ENCODE measurements at places on chromosomes 1 and 21. TPM values are rescaled to one million over a fixed set of nuclear protein-coding genes. Genes with fewer than 3 reads are reported as not detected.

DNA sequence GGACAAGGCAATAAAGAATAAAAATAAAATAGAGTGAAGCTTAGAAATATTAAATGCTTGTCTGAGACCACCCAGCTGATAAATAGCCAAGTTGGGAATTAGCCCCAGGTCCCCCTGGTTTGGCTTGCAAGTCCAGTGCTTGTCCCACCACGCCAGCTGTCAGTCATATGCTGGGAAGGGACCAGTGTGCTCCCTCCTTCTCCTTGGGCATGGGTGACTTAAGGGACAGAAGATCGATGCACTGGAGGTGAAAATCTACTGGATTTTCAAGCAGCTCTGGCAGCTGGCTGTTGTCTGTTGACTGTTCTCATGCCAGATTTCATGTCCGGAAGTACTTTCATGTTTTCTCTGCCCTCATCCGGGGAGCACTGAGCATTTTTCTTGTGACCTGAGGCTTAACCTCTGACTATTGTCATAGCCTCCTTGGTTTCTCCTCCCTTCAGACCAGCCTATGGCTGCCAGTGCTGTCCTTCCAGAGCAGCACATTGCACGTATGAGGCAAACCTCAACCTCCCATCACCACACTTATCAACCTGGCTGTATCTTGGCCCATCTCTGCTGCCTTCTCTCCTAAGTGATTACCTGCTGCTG, 12.4 kb downstream of the LMOD1 start:
- H3K4me1 ChIP-seq, result no peaks in the 10 kb centered on the region
- no peak for DNase-seq
- no peak overlapping the region for H3K4me3 ChIP-seq
- peaks cover 11% of the 10 kb centered on the region for H3K27me3 ChIP-seq

The RIPK4 gene
- polyA plus RNA-seq, result not detected

The LRRC38 gene
- not detected for polyA plus RNA-seq

DNA sequence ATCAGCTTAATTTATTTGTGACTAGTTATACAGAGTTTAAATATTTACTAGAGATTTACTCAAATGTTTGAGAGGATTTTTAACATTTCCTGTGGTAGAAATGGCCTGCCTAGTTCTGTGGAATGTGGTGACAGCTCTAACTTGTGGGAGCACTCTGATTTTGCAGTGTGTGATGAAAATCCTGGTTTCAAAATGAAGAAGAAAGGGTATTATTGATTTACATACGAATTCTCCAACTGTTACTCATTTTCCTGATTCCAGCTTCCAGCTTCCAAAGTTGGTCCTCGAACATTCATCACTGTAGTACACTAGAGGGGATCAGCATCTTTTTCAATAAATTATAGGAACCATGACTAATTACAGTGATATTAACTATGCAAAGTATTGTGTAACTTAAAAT, 462.7 kb upstream of the PKN2 start:
- H3K36me3 ChIP-seq, result no peaks in the 10 kb centered on the region
- no peak for DNase-seq
- no peak overlapping the region for H3K27ac ChIP-seq
- no peaks in the 10 kb centered on the region for H3K4me1 ChIP-seq
- H3K4me3 ChIP-seq, result no peak overlapping the region

DNA sequence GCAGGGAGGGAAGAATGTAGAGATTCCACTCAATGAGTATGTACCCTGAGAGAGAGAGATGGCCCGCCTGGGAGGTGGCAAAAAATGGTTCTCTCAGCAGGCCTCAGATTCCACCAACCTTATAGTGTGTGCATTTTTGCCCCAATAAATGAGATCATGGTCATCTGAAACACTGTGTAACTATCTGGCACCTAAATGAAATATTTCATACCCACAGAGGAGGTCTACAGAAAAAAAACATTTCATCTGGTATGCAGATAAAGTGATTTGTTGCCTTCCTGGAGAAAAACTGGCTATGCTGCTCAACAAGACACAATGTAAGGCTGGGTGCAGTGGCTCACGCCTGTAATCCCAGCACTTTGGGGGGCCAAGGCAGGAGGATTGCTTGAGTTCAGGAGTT, 4.9 kb downstream of the TMCO2 start:
- no peaks in the 10 kb centered on the region for H3K27me3 ChIP-seq
- no peak for DNase-seq
- no peak overlapping the region for H3K4me3 ChIP-seq

DNA sequence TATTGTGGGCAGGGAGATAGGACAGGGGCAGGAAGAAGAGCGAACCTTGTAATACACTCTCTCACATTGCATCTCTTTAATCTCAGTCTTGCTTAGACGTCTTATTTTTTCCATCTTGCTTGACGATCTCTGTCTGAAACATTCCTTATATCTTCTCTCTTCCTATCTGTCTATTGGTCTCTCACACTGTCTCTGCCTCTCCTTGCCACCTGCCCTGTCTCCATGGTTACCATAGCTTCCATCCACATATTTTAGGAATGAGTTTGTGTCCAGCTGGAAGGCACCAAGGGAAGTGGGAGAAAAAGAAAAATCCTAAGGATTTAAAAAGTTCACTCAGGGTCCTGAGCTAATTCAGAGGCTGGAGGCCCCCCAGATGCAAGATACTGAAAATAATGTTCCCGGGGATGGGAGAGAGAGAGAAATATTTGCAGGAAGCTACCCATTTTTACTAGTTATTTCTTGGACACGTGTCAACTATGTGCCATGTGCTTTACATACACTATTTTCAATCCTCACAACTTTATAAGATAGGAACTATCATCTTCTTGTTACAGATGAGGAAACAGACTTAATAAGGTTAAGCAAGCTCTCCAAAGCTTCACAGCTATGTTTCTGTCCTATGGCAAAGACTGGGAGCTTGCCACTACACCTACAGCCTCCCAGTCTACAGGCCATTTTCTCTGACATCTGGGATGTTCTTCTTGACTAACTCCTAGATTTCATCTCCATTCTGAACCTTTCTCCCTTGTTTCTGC, 933 bp downstream of the ANKRD34A start:
- no peak for DNase-seq
- H3K27ac ChIP-seq, result peak overlapping the region; percentile 43
- no peaks in the 10 kb centered on the region for H3K36me3 ChIP-seq
- no peak overlapping the region for H3K4me3 ChIP-seq

DNA sequence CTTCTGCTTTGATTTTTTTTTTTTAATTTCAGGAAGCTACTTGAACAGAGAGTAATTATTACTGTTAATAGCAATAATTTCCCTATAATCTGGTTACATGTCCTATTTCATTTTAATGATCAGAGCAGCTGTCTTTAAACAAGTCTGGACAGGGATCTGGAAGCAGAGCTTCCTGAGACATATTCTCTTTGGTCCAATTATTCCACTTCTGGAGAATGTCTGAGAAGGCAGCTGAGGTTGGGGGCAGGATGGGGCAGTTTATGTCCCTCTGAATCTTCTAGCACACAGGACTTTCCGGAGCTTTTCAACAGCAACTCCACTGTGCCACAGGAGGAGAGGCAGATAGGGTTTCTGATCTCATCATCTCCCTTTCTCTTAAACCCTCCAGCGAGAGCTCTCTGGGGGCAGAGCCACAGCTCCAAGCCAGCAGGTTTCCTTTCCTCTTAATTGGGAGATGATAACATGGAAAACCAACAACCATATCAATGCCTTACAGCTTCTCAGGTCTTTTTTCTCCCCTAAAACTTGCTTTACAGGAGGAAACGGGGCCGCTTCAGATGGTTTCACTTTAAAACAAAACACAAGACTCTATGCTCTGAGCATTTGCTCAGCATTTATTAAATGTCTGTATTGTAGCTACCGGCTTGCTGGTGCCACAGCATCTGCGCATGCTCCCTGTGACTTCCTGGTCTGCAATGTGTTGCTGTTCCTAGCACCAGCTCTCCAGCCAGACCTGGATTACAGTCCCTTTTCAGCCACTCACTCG, 425.7 kb upstream of the USP24 start:
- peak overlapping the region; percentile 63 for H3K4me3 ChIP-seq
- H3K27me3 ChIP-seq, result no peaks in the 10 kb centered on the region
- no peaks in the 10 kb centered on the region for H3K36me3 ChIP-seq
- peak; percentile 78 for DNase-seq

DNA sequence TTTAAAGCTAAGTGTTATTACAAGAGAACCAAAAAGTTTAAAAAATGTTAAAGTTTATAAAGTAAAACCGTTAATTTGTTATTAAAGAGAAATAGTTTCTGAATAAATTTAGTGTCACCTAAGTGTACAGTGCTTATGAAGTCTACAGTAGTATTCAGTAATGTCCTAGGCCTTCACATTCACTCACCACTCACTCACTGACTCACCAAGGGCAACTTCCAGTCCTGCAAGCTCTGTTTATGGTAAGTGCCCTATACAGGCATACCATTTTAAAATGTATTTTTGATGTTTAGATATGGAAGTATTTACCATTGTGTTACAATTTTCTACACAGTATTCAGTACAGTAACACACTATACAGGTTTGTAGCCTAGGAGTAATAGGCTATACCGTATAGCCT, 60.1 kb upstream of the GCLM start:
- H3K4me3 ChIP-seq, result no peak overlapping the region
- H3K4me1 ChIP-seq, result no peaks in the 10 kb centered on the region
- H3K36me3 ChIP-seq, result no peaks in the 10 kb centered on the region
- no peaks in the 10 kb centered on the region for H3K27me3 ChIP-seq

- no peaks in the 10 kb centered on the region for H3K27me3 ChIP-seq
- no peaks in the 10 kb centered on the region for H3K4me1 ChIP-seq
- H3K36me3 ChIP-seq, result no peaks in the 10 kb centered on the region
- no peak for DNase-seq
- no peak overlapping the region for H3K4me3 ChIP-seq
These were observed 55.9 kb downstream of the TIAM1 start for GRCh38 chr21:31288191-31288590.

DNA sequence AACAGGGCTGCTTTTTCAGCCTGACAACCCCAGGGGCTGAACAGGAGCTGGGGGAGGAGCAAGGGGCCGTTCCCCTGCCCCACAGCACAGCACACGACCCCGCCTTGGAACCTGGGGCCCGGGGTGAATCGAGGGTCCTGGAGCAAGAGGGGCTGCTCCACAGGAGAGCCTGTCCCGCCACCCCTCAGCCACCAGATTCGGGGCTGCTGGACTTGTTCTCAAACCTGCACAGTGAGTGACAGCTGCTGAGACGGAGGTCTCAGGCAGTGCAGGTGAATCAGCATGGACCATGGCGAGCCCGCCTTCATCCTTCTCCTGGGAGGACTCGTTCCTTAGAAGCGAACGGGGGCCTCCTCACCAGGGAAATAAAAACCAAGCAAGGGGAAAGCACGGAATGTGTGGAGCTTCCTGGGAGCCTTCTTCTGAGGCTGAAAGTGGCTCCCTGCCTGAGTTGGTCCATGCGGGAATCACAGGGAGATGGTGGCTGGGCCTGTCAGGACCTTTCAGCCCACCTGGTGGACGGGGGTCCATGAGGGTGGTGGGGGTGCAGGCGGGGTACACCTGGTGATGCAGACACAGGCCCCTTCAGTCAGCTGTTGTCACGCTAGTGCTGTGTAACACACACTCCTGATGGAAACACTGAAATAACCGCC, 125.4 kb downstream of the SIK1 start:
- no peak overlapping the region for H3K4me3 ChIP-seq
- no peaks in the 10 kb centered on the region for H3K4me1 ChIP-seq
- H3K27ac ChIP-seq, result no peak overlapping the region
- H3K27me3 ChIP-seq, result no peaks in the 10 kb centered on the region

DNA sequence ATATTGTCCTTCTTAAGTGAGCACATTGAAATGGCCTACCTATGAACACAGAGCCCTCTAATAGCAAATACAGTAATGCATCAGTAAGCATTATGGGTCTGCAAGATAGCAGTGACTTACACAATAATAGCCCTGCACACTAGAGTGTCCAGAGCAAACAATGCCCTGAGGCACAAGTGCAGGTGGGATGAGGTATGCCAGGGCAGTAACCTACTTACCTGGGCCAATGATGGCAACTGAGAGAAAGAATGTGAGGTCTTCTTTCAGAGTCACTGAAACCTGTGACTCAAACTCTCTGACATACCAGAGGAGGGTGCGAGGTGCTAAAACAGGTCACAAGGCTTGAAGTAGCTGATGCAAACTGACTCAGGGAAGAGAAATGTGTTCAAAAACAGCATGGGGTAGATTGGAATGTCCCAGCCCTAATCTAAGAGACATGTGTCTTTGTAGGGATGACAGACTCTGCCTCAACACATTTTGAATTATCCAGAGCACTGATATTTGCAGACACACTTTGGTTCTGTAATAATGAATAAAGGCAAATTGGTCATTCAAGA, 168.5 kb upstream of the RUNX1 start:
- DNase-seq, result no peak
- no peaks in the 10 kb centered on the region for H3K27me3 ChIP-seq
- peaks cover 12% of the 10 kb centered on the region for H3K4me1 ChIP-seq
- no peak overlapping the region for H3K4me3 ChIP-seq

The SPATC1L gene
- 11.5 TPM for polyA plus RNA-seq

GRCh38 chr1:115301438-115302020, 36.5 kb downstream of the NGF start:
- DNase-seq, result no peak
- no peaks in the 10 kb centered on the region for H3K36me3 ChIP-seq
- no peaks in the 10 kb centered on the region for H3K4me1 ChIP-seq
- no peaks in the 10 kb centered on the region for H3K27me3 ChIP-seq
- no peak overlapping the region for H3K4me3 ChIP-seq

The EDN2 gene
- not detected for polyA plus RNA-seq

DNA sequence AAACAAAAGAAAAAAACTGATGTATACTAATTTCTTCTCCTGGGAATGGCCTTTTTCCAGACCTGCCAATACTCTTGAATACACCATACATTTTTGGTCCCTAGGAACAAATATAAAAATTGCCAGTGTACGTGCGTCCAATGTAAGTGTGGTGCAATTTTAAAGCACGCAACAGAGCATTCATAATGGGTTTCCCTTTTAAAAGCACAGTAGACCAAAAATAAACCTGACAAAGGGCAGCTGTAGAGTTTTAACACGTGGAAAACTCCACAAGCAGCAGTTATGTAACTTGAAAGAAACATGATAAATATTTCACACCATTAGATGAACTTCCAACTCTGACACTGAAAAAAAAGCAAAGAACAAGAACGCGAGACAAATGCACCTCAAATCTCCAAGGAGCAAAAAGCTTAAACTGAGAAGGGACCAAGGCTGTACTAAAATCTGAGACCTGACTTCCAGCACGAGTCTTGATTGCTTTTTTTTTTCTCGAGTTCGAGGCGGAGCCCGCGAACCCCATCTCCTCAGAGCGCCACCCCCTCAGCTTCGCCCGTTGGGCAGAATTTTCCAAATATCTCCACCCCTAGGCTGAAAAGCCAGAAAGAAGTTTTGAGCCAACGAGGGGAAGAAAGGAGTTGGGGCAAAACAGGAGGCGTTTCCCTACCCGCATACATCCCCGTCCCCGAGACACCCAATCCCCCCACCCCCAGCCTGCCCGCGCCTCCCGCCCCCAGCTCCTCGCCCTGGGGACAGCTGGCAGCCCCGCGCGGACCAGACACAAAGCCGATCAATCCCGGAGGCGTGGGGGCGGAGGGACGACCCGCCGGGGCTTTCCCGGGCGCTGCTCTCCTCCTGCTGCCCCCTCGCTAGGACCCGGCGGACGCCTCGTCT, at the start of gene JAM2:
JAM2 (plus strand) TSS at position 599 of the 891 bp plus-strand sequence. CDS start 564 bp downstream, outside the sequence.
- peak; percentile 10 for DNase-seq
- H3K4me1 ChIP-seq, result peaks cover 12% of the 10 kb centered on the region
- peaks cover 16% of the 10 kb centered on the region for H3K27me3 ChIP-seq
- H3K4me3 ChIP-seq, result peak within 1 kb of the TSS; percentile 31
- H3K27ac ChIP-seq, result no peak within 1 kb of the TSS
- H3K36me3 ChIP-seq, result no peaks in the 10 kb centered on the region

- H3K4me3 ChIP-seq, result no peak overlapping the region
- no peaks in the 10 kb centered on the region for H3K27me3 ChIP-seq
- H3K4me1 ChIP-seq, result no peaks in the 10 kb centered on the region
- DNase-seq, result no peak
These were observed 569.0 kb downstream of the SMYD3 start for GRCh38 chr1:245938046-245938435.

The TGFB2 gene
- 21.2 TPM for polyA plus RNA-seq
